ENCODE measurements at places on chromosomes 6 and 20.

DNA sequence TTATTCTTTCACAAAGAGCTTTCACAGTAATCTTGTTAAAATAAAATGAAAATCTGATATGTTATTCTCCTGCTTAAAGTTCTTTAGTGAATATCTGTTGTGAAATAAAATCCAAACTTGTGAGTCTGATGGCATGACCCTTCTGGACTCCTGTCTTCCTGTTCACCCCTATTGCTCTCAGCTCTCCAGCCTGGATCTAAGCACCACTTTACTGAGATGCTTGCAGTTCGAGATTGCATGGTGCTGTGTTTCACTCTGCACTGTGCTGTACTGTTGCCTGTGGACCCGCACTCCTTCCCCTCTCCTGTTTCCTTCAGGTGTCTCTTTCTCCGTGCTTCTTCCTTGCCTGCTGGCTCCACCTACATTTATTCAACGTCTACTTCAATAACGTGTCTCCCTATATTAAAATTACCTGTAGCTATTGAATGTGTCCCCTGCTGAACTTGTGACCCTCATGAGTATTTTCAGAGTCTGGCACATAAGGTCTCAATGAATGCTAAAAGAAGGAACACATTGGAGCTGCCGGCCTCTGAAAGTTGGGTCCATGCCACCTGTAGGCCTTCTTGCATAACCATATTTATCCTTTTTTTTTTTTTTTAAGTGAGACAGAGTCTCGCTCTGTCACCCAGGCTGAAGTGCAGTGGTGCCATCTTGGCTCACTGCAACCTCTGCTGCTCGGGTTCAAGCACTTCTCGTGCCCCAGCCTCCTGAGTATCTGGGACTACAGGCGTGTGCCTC lies 100.1 kb downstream of the ARID1B start:
- no peaks in the 10 kb centered on the region for H3K27me3 ChIP-seq
- no peak for DNase-seq
- no peaks in the 10 kb centered on the region for H3K36me3 ChIP-seq

DNA sequence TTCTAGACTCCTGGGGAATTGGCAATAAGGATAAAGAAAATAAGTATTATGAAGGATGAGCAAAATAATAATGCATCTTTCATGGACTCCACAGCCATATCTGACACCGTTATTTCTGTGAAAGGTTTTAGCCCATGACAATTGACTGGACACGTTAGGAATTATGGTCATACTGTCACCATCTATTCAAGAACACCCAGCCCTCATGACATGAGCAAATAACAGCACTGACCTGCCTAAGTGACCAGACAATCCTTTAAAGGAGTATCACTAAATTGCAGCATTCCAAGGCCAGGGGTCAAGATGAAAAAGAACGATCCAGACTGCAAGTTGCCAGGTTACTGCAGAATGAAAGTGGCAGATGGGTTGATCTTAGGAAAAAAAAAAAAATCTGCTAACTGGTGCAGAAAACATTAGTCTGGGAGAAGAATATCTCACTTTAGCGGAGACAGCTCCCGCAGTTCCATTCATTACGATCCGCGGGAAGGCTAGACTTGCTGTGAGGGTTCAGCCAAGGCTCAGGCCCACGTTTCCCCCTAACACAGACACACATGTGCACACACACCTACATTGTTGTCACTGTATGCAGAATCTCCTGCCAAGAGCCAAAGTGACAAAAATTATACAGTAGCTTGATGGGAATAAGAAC lies 237.7 kb upstream of the AGPAT4 start:
- no peaks in the 10 kb centered on the region for H3K4me1 ChIP-seq
- no peak for DNase-seq
- H3K27ac ChIP-seq = no peak overlapping the region
- no peaks in the 10 kb centered on the region for H3K27me3 ChIP-seq
- no peak overlapping the region for H3K4me3 ChIP-seq
- H3K36me3 ChIP-seq = no peaks in the 10 kb centered on the region

GRCh38 chr20:8413691-8414090 lies 281.6 kb downstream of the PLCB1 start:
- no peaks in the 10 kb centered on the region for H3K36me3 ChIP-seq
- no peak overlapping the region for H3K4me3 ChIP-seq
- H3K27ac ChIP-seq = no peak overlapping the region
- H3K4me1 ChIP-seq = no peaks in the 10 kb centered on the region

DNA sequence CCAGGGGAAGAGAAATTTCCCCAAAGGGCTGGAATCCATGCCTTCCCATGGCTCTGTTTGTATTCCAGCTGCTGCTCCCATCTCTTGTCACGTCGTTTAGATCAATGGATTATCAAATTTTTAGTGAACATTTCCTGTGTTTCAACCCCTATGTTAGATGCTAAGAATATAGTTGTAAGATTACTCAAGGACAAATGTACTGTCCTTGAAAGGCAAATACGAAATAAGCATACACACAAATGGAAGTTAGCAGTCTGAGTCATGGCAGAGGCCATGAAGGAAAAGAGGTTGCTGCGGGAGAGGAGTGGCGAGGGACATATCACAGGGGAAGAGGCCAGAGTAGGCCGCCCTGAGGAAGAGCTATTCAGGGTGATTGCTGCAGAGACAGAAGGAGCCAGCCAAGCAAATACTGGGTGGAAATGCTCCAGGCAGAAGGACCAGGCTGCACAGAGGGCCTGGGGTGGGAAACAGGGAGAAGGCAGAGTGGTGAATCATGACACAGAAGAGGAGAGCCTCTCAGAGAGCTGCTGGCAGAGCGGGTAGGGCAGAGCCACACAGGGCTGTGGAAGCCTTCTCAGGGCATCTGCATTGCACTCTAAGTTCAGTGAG lies 219.2 kb upstream of the LRFN2 start:
- no peaks in the 10 kb centered on the region for H3K36me3 ChIP-seq
- no peak overlapping the region for H3K27ac ChIP-seq
- H3K4me3 ChIP-seq = no peak overlapping the region
- no peaks in the 10 kb centered on the region for H3K27me3 ChIP-seq
- no peaks in the 10 kb centered on the region for H3K4me1 ChIP-seq
- no peak for DNase-seq

- H3K4me3 ChIP-seq = no peak overlapping the region
- no peaks in the 10 kb centered on the region for H3K27me3 ChIP-seq
- H3K4me1 ChIP-seq = peaks cover 13% of the 10 kb centered on the region
- no peak for DNase-seq
- peaks cover 4% of the 10 kb centered on the region for H3K36me3 ChIP-seq
These were observed 34.6 kb downstream of the PPARD start for GRCh38 chr6:35377002-35377401.

All from activated T-cell treated with anti-CD3 and anti-CD28 coated beads, Interleukin-2, amount 50 U/mL, for 72 hours (primary cell).